ENCODE measurements at places on chromosomes 13 and 19.

DNA sequence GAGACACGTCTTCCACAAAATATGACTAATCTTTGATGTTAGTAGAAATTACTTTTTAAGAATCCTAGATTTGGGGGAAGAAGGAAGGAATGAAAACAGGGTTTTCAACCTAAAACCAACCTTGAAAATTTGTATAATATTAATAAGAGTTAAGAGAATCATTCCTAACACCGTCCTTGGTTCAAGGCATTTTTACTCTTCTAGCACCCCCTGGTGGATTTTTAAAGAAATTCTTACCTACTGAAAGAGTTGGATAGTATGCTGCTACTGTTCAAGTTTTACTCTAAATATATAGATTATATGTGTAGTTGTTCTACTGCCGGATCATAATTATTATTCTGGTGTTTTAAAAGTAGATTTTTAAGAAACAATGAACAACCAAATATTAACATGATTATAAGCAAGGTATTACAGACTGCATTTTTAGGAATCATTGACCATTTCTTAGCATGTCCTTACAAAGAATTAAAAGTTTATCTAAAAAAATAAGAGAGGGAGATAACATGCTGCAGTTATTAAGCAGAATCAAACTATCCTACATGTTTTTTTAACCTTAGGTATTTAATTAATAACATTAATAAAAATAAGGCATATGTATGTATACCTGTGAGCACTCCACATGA lies 7.4 kb upstream of the SLITRK6 start:
- DNase-seq, result peak; percentile 36

- DNase-seq, result no peak
Measured at GRCh38 chr19:15245370-15246197, 13.3 kb upstream of the EPHX3 start.

- DNase-seq, result no peak
Measured at GRCh38 chr13:40657951-40658350, 8.5 kb downstream of the FOXO1 start.

- no peak for DNase-seq
Measured at GRCh38 chr19:42250666-42251531, 4.0 kb downstream of the ERF start.

DNA sequence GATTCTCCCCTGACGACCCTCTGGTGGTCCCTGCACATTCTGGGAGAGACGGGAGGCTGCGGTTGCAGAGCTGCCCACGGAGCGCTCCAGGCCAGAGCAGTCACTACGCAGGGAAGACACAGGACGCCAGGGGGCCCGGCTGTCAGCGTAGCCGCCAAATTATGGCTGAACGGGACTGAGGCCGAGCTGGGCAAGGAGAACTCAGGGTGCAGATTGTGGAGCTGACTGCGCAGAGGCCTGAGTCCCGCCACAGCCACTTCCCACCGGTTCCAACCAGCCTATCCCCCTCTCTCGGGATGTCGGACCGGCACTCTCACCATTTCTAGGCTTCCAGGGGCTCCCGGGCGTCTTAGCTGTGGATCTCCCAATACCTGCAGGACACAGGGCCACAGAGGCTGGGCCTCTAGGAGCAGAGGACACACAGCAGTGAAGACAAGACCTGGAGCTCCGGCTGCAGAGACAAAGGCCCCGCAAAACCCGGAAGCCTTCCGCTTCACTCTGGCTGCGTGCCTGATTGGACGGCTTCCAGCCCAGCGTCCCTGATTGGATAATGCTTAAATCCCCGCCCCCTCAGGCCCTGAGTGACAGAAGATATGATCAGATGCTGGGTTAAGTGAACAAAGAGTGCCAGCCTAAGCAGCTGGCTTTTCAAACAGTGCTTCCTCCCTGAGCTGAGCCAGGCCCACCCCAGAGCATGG lies at the start of gene ZNF737:
ZNF737 (minus strand) TSS at position 461 of the 698 bp plus-strand sequence; CDS start at position 320, 141 bp downstream.
- DNase-seq, result peak; percentile 85

- DNase-seq, result no peak
Measured at GRCh38 chr13:50676602-50677001, 166.9 kb downstream of the DLEU7 start.

GRCh38 chr19:48496959-48497727 lies 14.5 kb downstream of the LMTK3 start:
- no peak for DNase-seq

GRCh38 chr13:88263808-88264207 lies 592.6 kb downstream of the SLITRK5 start:
- DNase-seq, result no peak

GRCh38 chr19:46955813-46956371 lies 63.7 kb upstream of the NPAS1 start:
- DNase-seq, result no peak

- no peak for DNase-seq
Measured at GRCh38 chr13:102774214-102774568, 605 bp upstream of the TEX30 start.

DNA sequence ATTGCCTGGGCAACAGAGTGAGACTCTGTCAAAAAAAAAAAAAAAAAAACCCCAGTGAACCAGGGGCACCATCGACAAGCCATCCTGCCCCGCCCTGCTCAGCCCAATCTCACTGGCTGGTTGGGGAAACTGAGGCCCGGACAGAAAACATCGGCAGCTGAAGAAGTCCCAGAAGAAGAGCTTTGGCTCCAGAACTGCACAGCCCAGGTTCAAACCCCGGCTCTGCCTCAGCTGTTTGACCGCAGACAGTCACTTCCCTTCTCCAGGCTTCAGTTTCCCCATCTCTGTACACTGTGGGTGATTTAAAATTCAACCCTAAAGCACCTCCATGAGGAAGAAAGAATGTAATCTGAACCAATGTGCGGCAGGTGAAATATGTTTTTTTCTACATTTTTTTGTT lies 9.4 kb upstream of the SEMA6B start:
- no peak for DNase-seq

DNA sequence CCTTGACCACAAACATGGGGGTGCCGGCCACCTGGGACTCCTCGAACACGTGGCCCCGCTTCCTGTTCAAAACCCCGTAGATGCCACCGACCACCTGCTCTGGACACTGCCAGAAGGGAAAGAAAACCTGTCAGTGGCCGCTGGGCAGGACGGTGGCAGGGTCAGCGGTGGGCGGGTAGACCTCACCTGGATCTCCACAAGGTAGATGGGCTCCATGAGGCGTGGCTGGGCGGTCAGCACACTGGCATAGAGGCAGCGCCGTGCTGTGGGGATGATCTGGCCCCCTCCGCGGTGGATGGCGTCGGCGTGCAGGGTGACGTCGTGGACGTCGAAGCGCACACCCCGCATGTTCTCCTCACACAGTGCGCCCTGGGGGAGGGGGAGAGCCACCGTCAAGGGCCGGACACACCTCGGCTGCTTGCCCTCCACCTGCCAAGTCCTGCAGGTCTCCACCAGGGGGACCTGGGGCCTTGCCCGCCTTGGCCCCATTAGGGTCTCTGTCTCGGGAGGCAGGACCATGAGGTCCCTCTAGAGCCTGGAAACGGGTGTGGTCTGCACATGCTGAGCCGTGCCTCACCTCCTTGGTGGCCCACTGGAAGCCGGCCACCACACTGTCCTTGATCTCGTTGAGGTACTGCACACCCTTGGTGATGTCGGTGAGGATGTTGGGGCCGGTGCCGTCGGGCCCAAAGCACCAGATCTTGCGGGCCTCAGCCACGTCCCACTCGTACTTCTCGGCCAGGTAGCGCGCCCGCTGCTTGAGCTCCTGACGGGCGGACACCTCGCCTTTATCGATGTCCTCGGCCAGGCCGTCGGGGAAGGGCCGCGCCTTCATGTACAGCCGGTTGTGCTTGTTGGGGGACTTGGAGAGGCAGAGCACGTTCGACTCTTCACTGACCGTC lies 6.6 kb upstream of the DAPK3 start:
- no peak for DNase-seq

GRCh38 chr13:79481685-79482052 lies 714 bp downstream of the NDFIP2 start:
- no peak for DNase-seq
